ENCODE measurements at places on chromosomes 6 and 20.
A peak's percentile ranks its signal among the peaks of the same experiment; 100 is the strongest.

DNA sequence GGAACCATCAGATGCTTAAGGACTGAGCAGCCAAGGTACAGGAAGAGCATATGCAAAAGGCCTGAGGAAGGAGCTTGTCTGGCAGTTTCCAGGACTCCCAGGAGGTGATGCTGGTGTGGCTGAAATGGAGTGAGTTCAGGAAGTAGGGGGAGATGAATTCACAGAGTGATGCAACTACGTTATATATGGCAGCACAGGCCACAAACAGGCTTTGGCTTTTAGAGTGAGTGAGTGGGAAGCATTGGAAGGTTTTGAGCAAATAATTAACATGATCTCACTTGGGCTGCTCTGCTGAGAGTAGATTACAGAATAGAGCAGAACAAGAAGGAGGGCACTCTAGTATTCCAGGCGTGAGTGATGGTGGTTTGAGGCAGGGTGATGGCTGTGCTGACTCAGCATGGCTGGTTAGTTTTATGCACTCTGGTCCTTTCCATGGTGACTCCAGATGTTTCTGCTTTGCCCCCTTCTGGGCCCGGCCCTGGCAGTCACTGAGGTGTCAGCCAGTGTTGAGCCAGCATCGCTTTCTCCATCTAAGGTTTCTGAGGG is 6.5 kb downstream of the BTN2A2 start:
- DNase-seq, result no peak

GRCh38 chr6:116238083-116238482 is 15.8 kb downstream of the TSPYL4 start:
- DNase-seq, result no peak

DNA sequence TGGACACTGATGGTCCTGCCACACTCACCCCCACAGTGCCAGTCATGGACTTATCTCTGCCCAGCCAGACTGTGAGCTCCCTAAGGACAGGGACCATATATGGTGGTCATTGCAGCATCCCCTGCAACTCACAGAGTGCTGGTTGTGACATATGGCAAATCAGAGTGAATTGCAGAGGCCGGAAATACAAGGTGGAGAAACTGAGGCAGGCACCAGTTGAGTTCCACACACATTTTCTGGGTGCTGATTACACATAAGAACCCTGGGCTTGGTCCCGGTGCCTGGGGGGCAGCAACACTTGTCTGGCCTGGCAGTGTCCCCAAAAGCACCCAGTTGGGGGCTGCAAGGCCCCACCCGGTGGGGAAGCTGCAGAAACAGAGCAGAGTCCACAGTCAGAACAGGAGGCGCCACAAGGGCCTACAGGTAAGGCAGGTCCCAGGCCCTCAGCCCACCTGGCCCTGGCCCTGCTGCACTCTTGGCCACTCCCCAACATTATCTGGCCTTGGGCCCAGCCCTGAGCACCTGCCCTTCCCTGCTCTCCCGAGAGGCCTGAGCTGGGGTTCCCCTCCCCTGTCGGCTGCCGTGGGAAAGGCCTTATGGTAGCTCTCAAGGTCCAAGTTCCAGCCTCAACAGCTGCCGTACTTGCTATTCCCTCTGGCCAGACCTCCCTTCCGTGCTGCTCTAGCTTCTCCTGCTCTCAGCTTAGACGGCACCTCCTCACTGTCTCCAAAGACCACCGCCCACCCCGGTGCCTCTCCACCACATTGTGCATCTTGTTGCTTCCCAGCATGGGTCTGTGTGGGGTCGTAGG is 140.8 kb upstream of the PTPN1 start:
- no peak for DNase-seq

DNA sequence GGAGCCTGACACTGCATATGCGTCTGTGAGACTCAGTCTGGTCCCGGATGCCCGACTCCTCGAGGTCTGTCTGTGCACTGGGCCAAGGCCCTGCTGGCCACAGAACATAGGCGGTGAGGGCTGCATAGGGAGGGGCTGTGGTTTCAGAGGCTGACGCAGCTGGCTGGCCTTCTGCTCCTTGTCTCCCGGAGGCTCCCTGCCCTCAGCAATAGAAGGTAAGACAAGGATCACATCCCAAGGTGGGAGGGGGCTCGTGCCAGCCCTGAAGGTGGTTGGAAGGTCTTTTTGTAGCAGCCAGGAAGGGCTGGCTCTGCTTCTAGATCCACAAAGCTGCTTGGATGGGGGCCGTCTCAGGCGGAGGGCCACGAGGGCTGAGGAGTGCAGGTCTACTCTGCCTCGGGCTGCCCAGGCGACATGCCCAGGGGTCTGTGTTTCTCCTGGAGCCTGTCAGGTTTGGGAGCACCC is 239.8 kb upstream of the SULF2 start:
- DNase-seq, result no peak

DNA sequence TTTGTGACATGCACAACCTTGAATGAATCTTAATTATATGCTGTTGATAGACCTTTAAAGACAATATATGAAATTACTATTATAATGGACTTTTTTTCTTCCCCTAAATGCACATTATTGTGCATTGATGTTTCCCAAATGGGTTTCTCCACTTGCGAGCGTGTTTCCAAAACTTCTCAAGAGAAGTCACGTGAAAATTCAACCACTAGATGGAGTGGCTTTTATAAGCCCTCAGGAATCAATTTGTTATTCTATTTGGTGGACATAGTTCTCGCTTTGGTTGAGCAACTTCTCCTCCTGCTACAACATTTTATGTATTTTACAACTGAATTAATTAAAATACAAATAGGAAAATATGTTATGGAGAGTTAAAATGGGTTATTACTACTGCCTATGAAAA is 9.0 kb downstream of the CNR1 start:
- peak; percentile 4 for DNase-seq

DNA sequence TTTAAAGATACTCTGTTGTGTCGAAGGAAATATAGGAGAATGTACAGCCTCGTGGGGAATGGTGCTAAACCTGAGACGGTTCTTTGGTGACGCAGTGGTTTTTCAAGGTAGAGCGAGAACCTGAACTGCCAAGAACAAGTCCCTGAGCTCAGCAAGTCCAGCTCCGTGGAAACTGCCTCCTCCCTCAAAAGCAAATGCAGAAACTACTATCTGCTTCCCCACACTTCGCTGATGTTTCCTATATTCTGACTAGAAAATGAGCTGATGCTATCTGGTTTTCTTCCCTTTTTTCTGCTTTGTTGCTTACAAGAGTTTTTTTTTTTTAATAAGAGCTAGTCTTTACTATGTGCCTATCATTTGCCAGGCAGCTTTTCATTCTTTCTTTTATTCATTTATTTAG is 85.3 kb upstream of the LY86 start:
- DNase-seq, result no peak

DNA sequence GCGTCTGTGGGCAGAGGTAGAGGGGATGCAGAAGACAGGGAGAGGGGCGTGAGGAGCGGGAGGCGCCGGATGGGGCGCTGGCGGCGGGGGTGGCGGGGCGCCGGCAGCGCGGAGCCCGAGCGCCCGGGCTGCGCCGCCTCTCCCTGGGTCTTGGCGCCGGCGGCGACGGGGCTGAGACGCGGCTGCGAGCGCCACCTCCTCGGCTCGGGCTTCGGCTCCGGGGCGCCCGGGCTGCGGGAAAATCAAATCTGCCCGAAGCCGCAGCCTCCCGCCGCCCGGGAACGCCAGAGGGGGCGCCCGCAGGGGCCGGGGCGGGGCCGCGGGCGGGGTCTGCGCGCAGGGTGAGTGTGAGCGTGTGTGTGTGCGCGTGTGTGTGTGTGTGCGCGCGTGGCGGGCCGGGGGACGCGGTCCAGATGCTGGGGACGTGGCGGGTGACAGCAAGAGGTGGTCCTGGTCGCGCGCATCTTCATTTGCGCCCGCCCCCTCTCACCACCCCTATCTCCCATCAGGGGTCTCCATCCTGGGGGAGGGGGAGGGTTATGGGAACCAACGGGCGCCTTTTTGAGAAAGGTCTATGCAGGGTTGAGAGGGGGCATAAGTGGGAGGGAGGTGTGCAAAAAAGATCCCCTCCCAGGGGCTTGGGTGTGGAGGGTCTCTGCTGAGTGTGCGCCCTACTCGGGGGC is 646 bp upstream of the CPNE5 start:
- DNase-seq, result no peak

DNA sequence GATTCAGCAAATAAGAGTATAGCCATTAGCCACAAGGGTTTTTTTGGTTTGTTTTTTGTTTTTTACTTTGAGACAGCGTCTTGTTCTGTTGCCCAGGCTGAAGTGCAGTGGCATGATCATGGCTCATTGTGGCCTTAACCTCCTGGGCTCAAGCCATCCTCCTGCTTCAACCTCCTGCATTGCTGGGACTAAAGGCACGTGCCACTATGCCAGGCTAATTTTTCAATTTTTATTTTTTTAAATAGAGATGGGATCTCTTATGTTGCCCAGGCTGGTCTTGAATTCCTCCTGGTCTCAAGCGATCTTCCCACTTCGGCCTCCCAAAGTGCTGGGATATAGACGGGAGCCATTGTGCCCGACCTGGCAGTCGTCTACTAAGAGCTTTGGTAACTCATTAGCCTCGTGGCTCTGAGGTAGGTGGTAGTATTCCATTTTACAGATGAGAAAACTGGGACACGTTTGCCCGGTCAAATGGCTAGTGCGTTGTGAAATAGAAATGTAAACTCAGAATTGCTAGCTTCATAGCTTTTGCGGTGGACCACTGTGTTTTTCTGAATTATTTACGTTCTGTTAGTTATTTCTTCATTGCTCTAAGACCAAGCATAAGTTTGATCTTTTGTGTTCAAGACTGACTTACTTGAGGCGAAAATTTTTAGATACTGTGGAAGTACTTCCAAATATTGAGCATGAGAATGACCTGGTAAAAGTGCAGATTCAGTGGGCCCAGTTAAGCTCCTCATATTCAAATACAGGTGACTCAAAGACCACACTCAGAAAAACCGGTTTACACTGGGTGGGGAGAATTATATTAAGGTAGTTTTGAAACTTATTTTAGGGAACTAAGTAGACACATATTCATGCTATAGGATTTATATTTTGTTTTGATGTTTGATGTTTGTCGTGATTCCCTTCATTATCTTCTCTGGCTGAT is 2.1 kb downstream of the PANK2 start:
- no peak for DNase-seq

- DNase-seq, result no peak
Observed at GRCh38 chr20:32544893-32545840, 40.0 kb downstream of the NOL4L start.

- DNase-seq, result no peak
Observed at GRCh38 chr6:109424946-109425345, 15.5 kb downstream of the PPIL6 start.

GRCh38 chr6:10441004-10441654 is 26.3 kb upstream of the TFAP2A start:
- no peak for DNase-seq

GRCh38 chr20:47009784-47010183 is 115.1 kb downstream of the EYA2 start:
- no peak for DNase-seq

GRCh38 chr6:140437619-140438345 is 1063.3 kb upstream of the CITED2 start:
- no peak for DNase-seq

DNA sequence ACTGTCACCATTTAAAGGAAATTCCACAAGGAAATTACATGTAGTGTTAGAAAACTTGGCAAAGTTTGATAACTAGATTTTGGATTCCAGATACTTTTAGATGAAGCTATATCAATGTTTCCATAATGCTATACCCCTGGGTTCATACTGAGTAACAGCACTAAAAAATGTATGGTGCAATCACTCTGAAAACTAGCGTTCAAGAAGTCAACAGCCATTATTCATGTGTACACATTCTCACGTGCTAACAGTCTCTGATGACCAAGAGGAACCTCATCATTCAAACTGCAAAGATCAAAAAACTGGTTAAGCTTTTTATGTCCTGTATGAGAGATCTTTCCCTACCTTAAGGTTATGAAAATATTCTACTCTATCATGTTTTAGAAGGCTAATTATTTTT is 197.6 kb downstream of the GMDS start:
- no peak for DNase-seq

DNA sequence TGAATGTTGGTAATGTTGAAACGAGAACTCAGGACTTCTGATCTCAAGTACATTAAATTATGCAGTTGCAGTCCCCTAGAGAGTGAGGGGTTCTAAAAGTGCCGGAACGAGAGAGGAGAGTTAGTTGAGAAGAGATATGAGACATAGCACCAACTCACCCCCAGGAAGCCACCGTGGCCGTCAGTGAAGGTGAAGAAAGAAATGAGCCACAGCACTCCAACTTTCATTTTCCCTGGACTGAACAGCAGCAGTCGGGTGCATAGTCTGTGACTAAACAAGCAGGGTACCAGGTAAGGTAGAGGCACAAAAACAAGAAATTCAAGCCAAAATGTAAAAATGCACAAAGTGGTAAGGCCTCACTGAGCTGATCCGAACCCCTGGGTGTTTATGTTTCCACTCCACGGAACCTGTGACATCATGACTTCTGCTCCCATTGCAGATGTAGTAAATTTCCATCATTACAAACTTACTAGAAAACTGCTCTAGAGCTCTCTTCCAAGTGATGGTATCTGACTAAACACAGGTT is 13.2 kb downstream of the ADGRF1 start:
- no peak for DNase-seq

GRCh38 chr6:111710439-111710838 is 104.8 kb upstream of the TRAF3IP2 start:
- no peak for DNase-seq

GRCh38 chr6:110690106-110690654 is 125.1 kb downstream of the CDK19 start:
- no peak for DNase-seq

DNA sequence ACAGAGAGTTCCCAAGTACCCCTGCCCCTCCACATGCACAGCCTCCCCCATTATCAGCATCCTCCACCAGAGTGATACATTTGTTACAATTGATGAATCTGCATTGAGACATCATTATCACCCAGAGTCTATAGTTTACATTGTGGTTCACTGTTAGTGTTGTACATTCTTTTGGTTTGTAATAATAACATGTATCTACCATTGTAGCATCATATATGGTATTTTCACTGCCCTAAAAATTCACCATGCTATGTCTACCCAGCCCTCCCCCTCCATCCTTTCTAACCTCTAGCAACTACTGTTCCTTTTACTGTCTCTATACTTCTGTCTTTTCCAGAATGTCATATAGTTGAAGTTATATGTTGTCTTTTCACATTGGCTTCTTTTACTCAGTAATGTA is 273.9 kb upstream of the RNF217 start:
- no peak for DNase-seq

DNA sequence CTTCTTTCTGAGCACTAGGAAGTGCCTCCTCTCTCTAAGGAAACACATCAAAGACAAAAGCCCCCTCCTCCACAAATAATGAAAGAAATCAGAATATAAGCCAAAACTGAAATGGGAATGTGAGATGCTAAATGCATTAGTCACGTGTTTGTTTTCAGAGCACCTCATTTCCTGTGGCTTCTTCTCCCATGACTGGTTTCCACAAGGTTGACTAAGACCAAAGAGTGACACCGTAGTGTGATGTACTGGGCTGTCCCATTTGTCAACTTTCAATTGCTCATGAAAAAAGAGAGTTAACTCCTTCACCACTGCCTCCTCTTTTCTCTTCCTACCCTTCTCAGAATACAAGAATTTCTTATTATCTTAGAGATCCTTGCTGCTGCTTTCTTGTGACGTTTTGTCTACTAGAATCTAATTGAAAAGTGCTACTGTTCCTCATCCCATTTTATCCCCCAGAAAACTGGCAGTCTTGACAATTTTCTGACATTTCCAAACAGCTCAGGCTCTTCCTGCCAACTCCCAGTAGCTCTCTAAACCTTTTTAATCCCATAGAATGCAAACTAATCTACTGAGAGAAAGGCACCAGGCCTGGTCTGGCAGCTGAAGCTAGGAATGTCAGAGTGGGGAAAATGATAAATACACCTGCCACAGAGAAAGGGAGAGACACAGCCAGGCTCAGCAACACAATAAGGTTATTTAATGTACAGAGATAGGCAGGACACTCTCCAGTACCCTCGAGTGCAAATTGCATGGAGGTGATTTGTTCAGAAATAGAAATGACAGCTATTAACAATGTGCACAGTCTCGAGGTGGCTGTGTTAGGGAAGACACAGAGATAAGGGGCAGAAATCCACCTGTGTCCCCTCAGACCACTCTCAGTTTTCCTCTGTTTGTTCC is 671.7 kb upstream of the NRSN1 start:
- no peak for DNase-seq
